Activated CD4-positive, alpha-beta T cell treated with anti-CD3 and anti-CD28 coated beads for 36 hours (primary cell): ENCODE measurements at places on chromosomes 13 and 19.

DNA sequence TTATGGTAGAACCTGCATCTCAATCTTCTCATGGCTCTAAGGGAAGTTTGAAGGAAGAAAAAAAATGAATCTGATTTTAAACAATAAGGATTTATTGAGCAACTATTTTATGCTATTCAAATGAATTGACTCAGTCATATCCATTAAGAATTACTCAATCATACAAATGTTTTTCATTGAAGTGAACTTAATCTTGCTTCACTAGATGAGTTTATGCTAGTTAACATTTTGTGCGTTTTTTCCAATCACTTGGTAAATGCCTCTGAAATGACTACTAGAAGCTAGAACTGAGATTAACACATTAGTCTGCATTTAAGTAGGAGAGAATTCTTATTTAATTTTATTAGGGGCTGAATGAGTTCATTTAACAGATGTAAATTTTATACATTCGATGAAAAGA lies 25.2 kb downstream of the RXFP2 start:
- no peak for DNase-seq

GRCh38 chr13:106905380-106906162 lies 337.6 kb upstream of the ARGLU1 start:
- no peak for DNase-seq

- no peak for DNase-seq
Observed at GRCh38 chr19:38093587-38093986, 130.4 kb downstream of the DPF1 start.

DNA sequence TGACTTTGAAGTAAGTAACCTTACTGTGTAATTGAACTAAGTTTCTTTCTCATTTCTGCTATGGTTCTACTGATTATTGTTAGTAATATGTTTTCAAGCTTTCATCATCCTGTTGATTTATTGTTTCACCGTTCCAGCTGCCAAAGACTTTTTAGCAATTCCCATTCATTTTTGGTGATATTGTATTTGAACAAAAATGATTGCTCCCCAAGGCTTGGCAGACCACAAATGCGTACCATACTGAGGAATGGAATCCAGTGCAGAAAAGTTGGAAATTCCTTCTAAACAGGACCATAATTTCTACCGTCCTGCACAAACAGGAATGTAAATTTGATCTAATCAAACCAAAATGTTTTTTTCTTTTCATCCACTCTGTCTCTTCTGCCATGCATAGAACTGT lies 10.7 kb downstream of the EPSTI1 start:
- DNase-seq, result no peak

DNA sequence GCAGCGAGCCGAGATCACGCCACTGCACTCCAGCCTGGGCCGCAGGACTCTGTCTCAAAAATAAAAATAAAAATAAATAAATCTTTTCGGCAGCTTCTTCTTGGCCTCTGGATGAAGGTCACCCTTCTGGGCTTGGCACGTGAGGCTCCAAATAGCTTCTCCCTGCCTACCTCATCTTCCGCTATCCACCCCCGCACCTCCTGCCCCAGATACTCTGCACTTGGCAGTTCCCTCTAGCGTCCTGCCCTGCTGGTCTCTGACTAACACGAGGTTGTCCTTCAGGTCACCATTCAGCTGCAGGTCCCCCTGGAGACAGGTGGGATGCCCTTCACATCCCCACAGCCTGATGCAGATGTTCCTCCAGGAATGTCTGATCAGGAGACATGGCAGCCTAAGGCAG lies 8.5 kb upstream of the CCL25 start:
- DNase-seq, result no peak

DNA sequence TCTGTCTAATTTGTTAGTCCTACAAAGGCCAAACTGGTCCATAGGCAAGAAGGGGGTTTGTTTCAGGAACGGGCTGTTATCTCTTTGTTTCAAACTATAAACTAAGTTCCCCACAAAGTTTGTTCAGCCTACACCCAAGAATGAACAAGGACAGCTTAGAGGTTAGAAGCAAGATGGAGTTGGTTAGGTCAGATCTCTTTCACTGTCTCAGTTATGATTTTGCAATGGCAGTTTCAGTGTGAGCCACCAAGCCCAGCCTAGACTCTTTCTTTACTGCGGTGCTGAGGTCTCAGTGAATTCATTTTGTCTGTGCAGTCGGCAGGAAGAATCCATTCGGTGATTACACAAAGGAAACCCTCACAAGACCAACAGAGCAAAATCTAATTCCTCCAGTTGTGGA lies 56.6 kb upstream of the ABCC4 start:
- no peak for DNase-seq

- DNase-seq, result no peak
Observed at GRCh38 chr13:102729560-102730270, 34.9 kb upstream of the METTL21C start.

DNA sequence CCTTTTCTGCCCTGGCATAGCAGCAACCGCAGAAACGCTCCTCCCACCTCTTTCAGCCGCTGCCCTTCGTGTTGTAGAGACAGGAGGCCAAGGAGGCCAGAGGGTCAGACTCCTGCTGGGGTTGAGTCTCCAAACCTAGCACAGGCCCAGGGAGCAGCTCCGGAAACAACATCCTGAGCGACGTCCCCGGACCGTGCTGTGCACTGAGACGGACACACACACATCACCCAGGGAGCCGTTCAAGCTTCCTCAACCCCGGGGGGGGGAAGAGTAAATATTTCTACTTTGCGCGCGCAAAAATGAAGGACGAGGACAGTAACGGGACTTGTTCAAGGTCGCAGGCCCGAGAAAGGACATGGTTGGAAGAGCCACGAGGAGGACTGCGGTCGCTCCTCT lies 657 bp downstream of the ZNF550 start:
- DNase-seq, result peak; percentile 42

GRCh38 chr13:87172166-87172835 lies 498.9 kb upstream of the SLITRK5 start:
- no peak for DNase-seq

DNA sequence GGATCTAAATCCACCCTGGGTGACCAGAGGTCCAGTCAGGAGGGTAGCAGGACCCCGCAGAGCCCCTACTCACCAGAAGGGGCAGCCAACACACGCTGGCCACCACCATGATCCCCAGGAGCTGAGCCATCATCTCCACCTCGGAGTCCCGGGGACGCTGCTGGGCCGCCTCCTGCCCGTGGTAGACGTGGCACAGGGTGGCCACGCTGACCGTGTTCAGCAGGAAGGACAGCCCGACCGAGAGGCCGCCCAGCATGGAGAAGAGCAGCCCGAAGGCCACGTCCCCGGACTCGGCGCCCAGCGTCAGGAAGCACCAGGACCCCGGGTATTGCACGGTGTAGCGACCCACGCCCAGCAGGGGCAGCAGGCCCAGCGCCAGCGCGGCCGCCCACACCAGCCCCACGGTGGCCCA lies 6.9 kb downstream of the TBXA2R start:
- DNase-seq, result no peak

GRCh38 chr19:55146078-55146704 lies 2.8 kb downstream of the TNNT1 start:
- peak; percentile 59 for DNase-seq

GRCh38 chr19:50000038-50000840 lies 24.9 kb downstream of the VRK3 start:
- DNase-seq, result peak; percentile 42

DNA sequence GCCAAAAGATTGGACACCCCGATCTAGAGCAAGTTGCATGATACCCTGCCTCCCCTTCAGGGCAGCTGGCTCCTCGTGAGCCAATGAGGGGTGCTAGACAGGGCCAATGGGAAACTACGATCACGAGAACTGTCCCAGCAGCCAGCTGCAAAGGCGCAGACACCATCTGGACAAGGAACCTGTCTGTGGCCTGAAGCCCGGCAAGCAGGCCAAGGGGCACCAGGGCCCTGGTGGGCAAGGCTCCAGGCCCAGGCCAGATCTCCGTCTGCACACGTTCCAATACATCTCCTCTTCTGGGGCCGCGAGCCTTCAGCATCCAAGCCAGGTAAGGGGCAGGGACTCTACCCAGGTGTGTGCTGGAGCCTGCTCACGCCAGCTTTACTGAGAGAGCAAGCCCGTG lies 20.2 kb downstream of the MED26 start:
- DNase-seq, result no peak

DNA sequence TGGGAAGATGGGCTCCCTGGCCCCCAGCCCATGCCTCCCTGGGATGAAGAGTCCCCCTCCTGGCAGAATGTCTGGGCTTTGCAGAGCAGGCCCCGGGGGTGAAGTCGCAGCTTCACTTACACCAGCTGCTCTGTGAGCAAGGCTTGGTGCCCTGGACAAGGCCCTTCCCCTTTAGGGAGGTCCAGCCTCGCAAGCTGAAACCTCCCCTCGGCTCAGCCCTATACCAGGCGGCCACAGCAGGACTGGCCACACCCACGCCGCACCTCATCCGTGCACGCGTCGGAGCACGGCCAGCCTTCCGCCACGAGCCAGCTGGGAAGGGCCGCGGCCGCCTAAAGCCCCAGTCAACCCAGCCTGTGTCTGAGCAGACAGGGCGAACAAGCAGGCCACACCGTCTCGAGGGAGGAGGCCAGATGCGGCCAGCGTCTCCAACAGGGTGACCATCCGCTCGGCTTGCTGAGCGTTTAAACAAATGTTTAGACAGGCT lies 83.2 kb upstream of the MCF2L start:
- no peak for DNase-seq

GRCh38 chr13:28494504-28494777 lies 487 bp downstream of the FLT1 start:
- DNase-seq, result peak; percentile 37

DNA sequence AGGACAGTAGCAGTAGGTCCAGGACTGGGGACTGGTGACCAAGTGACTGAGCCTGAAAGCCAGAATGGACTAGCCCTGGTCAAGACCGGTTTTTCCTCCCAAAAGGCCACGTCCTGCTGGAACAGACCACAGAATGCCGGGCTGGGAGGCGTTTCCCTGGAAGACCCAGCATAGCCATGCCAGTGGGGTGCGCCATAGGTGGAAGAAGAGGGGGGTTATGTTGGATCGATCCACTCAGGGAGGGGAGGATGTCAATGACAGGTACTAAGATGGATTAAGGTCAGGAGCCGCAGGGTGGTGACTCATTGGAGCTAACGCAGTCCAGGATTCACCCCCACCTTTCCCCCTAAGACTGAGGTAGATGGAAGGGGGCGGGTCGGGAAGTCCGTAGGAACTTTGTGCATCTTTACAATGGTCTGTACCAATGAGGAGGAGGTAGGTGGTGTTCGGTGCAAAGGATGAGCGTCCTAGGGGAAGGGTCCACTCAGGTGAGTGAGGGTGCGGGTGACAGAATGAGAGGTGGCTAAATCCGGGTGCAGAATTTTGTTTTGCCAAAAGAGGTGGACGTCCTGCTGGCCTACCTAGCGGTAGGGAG lies 21.0 kb downstream of the VASP start:
- no peak for DNase-seq

DNA sequence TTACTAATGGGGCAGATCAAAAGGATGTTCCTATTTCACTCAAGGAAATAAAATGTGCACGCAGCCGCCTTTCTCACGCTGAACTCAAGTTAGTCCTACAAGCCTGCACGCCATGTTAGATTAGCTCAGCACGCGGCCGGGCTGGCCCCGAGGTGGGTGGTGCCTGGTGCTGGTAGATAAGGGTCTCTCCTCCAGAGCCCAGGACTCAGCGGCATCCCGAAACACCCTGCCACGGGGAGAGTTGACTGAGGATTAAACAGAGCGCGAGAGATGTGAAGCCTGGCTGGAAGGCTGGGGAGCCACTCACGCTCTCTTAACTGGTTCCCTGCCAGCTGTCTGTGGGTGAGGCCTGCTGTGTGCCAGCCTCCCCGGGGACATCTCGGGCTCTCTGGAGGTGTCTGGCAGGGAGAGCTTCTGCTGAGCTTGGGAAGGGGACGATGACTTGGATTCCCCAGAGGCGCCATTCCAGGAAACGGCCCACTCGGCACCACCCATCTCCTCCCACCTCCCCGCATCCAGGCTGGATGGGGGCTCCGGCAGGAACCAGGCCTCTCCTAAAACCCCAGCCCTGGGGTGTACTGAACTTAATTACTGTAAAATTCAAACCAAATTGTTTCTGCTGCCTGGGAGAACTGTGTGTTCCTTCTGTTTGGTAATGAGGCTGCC lies 122.2 kb downstream of the KDM4B start:
- no peak for DNase-seq

- DNase-seq, result no peak
Observed at GRCh38 chr19:38020311-38020710, 113.3 kb downstream of the SIPA1L3 start.

- no peak for DNase-seq
Observed at GRCh38 chr19:3064011-3064330, 1.7 kb upstream of the TLE5 start.

DNA sequence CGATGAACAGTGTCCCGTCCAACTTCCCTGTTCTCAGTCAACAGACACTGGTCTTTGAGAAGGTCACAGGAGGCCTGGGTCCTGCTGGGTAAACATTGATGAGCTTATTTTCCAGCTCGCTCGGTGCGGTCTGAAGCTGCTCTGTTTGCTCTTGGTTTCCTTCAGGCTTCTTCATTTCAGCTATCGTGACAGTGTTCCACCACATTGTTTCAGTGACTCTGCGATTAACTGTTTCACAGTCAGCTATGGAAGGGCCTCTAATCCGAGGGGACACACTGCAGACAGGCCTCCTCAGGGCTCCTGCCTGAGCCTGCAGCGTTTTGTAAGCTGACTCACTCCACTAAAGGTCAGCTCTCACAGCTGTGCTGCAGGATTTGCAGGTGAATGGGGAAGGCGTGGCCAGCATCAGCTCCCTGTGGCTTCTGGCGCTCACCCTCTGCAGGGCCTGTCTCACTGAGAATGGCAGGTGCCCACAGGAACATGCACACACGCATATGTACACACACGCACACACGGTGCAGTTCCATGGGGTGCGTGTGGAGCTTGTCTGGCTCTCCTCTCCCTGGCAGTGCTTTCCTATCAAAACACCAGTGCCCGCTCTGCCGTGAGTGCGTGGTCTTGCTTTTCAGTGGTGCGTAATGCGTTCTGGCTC lies 62.9 kb upstream of the MCF2L start:
- no peak for DNase-seq

DNA sequence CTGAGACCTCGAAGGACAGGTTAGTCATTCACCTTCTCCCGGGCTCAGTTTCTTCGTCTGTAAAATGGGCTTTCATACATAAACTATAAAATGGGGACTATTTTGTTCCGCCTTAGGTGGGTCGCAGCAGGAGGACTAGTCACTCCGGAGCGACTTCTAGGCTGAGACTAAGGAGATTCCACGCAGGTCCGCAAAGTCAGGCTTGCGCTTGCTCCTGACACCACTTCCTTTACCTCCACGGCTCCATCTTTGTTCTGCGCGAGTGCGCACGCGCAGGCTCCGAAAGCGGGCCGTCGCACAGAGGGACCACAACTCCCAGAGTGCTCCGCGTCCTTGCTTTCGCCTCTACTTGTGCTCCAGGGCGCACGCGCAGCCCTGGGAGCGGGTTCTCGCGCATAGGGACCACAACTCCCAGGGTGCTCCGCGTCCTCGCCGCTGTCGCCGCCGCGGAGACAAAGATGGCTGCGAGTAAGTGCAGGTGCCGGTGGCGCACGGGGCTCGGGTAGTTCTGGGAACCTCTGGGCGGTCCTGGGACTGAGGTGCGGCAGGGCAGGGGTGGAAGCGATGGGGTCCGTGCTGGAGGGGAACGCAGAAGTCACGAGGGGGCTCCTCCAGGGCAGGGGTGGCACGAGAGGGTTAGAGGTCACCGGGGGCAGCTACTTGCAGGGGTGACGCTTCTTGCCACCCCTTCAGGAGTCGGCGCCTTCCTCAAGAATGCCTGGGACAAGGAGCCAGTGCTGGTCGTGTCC lies at the start of gene NDUFA3:
NDUFA3 (plus strand) TSS at position 435 of the 749 bp plus-strand sequence; CDS start at position 459, 24 bp downstream.
- DNase-seq, result peak; percentile 98

- DNase-seq, result no peak
Observed at GRCh38 chr19:13796301-13797057, 1.2 kb downstream of the ZSWIM4 start.
